ENCODE measurements at places on chromosomes 6 and 20.
A peak's percentile ranks its signal among the peaks of the same experiment; 100 is the strongest.

DNA sequence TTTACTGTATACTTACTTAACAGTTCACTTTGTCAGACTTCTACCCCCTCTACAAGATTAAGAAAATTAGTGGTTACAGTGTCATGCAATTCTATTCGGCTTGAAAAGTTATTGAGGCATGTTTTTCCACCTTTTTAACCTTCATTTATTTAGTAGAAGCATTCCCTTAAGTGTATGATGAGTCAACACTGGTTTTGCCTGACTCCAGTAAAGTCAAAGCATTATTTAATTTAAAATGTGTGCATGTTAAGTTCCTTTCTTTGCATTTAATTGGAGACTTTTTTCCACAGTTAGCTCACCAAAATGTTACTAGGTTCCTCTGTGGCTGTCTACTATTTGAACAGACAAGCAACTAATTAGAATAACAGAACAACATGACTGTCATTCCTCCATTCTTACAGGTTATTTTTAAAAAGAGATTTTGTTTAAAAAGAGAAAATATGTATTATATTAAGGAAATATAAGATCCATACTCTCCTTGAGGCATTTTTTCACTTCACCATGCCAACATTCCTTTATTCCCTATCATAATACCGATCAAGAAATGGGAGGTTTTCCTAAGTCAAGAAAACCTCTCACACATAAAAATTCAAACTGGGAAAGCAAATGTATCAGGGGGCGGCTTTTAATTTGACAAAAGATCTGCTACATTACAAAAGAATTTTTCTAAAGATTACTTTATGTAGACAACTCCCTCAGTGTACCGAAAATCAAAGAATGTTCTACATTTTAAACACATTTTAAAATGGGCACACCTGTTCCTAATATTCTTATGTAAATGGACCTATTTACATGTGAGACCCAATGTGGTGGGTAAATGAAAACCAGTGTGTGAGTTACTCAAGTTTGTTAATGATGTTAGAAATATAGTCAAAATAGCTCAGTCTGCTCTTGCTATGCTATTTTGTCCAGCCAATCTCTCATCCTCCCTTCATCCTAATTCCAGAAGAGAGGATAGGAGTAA lies 361.2 kb downstream of the UTRN start:
- DNase-seq, result no peak

DNA sequence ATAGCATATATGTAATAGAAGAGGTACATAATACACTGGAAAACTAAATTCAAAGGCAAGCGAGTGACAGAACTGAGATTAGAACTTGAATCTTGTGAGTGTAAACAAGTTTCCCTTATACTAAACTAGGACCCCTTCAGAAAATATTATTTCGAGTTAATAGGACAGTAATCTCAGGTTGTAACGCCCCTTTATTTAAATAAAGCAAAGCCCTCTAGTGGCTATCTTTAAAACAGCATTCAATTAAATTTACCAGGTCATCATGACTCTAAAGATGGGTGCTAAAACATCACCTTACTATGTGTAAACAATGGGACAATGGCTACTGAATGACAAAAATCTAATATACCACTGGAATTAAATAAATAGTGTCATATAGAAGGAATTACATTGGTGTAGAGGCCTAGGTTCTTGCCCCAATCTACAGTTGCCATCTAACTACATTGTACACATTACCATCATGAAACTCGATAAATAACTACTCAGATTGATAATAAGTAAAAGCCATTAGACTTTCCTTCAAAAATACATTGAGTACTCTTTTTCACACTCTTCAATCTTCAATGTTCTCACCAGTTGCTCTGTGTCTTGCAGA lies 255.4 kb upstream of the IRAK1BP1 start:
- no peak for DNase-seq

- no peak for DNase-seq
Measured at GRCh38 chr20:23666189-23666588, 22.6 kb downstream of the CST4 start.

DNA sequence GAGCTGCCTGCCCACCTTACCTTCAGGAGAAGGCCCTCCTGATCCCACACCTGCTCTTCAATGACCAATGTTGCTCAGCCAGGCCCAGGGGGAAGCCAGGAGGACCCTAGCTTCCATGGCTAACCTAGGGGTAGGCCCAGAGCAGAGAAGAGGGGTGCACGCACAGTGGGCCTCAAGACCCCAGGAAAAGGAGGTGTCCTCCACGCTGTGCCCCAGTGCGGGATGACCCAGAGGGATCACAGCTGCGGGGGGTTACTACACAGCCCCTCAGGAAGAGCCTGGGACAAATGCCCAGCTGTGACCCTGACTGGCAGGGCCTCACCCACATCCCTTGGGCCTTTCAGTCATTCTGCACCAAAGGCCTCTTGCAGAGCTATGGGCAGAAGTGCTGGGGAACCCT lies 31.6 kb upstream of the APMAP start:
- no peak for DNase-seq

GRCh38 chr6:1596088-1596852 lies 13.4 kb upstream of the FOXC1 start:
- DNase-seq, result peak; percentile 44

DNA sequence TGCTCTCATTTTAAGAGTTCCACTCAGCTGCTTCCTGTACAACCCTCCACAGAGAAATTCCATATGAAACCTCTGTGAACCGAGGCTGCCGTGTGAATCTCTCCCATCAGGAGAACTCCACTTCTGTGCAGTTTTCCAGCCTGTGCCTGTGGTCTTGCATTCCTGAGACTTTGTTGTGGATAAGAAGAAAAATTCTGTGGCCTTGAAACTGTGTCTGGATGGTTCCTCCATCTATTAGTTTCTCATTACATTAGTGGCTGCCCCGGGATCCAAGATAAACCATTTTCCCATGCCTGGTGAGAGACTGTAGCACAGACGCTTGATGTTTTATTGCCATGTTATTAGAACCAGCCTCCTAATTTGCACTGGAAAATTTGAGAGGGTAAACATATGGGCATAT lies 40.8 kb upstream of the TIAM2 start:
- DNase-seq, result no peak

DNA sequence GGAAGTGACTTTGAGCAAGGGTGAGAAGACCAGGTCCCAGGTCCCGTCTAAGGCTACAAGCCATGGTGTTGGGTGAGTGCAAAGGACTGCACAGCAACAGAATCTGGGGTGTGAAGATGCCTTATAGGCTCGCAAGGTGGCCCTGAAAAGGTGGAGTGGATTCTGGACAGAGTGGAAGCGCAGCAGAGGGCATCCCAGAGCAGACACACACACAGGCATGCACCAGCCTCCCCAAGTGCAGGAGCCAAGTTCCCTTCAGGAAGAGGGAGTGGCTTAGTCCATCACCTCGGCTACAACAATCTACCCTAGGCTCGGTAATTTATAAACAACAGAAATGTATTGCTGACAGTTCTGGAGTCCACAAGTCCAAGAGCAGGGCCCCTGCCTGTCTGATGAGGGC lies 180.1 kb upstream of the PDE10A start:
- DNase-seq, result no peak

- peak; percentile 8 for DNase-seq
Measured at GRCh38 chr6:106894978-106895702, 79.4 kb downstream of the CD24 start.

- DNase-seq, result peak; percentile 66
Measured at GRCh38 chr6:31776989-31777666, at the start of gene VWA7. Gene VWA7, minus strand, starts transcription at chr6:31777328. Its CDS starts 549 bp downstream, at chr6:31776779.

DNA sequence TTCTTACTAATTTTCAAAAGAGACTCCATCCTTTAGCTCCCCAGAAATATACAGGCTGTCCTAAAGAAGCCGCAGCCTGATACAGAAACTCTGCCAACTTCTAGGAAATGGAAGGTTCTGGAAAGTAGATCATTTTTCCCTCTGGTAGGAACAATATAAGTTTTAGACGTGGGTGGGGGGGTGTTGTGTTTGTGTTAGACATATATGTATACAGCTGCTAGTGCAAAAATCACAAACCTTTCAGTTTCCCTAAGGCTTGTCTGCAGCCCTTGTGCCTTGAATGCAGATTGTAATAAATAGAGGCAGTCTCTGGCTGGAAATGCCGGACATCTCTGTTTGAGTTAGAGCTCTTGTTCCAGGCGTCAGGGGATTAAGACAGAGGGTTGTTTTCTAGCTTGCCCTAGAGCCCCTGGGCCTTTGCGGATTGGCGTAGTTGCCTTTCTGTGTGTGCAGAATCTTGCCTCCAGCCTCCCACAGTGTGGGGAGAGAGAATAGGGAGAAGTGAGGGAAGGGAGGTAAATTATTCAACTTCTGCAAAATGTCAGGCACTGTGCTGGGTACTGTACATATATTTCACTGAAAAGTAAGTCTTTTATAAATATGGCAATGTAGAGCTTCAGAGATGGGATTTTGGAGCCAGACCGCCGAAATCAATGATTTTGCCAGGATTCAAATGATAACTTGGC lies 269.7 kb downstream of the PRL start:
- DNase-seq, result no peak

- no peak for DNase-seq
Measured at GRCh38 chr20:10927936-10928840, 254.4 kb upstream of the JAG1 start.

GRCh38 chr6:49540614-49541013 lies 9.9 kb upstream of the C6orf141 start:
- DNase-seq, result no peak

DNA sequence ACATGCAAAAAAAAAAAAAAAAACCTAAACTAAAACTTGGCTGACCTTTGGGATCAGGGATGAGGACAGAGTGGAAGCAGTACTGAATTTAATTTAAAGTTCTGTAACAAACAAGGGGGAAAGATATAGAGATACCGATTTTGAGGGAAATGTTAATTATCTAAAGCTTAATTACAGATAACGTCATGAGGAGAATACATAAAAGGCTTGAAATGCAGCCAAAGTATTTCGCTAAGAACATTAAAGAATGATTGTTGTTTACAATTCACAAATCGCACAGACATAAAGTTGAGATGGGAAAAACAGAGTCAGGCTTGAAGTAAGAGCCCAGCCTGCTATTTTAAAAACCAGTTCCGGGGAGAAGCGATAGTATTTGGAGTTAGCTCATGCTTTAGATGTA lies 208.0 kb upstream of the SASH1 start:
- no peak for DNase-seq

DNA sequence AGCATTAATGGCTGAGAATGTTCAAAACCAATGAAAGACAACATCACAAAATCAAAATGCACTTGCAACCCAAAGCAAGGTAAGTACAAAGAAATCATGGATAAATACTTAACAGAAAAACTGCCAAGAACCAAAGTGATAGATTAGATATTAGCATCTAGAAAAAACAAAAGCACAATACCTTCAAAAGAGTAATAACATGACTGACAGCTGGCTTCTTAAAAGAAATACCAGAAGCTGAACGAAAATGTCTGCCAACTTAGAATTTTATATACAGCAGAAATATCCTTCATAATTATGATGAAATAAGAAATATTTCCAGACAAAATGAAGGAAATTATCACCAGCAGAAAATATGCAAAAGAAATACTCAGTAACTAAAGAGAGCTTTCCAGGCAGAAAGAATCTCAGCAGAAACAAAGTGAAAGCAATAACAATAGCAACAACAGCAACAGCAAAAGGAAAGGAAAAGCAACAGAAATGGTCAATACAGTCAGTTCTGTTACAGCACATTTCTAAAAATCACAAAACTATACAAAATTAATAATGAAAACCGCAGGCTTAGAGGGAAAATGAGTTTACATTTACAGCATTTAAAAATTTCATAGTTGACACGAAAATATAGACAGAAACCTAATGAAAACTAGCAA lies 121.5 kb upstream of the MAN1A1 start:
- no peak for DNase-seq

GRCh38 chr6:44009425-44010321 lies 117.6 kb downstream of the MRPL14 start:
- DNase-seq, result no peak

DNA sequence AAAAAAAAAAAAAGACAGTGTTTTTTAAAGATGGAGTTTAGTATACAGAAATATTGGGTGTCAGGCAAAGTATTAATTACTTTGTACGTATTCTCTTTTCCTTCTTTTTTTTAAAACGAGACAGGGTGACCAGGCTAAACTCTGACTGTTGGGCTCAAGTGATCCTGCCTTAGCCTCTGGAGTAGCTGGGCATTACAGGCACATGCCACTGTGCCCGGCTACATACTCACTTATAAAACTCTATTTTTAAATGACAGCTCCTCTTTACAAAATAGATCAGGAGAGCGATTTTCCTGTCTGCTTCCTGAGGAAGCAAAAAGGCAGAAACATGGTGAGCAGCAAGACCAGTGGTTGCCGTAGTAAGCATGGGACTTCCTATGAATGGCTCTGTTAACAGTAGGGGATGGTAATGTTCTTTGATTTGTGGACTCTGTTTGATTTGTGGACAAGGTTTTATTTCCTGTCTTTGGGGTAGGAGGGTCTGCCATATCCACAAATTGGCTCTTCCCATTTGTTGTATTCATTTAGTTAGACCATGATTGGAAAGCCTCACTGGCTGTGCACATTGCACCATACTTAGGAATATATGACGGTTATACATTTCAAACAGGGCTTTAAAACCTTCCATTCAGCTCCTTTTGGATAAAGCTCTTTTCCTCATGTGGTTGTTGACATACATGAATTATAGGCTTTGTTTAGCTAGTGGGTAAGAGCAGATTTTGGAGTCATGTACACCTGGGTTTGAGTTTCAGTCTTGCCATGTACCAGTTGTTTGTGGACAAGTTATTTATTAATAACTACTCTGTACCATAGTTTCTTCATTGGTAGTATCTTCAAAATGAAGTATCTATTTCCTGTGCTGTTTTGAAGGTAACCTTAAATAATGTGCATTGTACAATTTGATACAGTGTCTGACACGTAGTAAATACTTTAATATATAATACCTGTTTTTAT lies 45.1 kb downstream of the PTPRA start:
- no peak for DNase-seq

DNA sequence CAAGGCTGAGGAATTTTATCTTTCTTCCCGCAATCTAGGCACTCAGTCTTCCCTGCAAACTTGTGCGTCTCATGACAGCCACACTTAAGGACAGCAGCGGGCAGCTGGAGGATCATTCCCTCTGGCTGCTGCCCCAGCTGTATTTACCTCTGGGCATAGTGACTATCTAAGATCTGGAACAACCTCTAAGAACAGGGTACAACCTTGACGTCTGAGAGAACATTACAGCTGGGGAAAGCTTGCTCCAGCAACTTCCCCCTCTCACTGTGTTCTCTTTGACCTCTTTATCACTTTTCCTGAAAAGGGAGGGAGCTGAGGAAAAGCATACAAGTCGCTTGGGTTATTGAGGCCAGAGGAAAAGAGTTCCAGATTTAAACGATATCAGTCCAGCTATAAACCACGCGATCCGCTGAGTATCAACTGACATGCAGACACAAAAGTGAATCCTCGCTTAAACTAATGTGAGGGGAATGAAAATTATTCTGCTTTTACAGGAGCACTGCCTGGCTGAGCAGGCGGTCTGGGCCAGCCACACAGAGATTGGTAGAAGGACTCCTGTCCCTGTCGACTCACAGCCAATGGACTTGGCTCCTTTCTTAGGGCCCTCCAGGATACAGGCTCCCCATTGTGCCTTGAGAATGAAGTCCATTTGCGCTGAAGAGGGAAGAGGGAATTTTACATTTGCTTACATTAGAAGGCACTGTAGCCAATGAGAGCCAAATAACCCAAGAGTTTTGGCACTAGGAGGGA lies 153.3 kb downstream of the QRSL1 start:
- no peak for DNase-seq

Measured in caudate nucleus (tissue), 63 donors.